Activated CD8-positive, alpha-beta memory T cell treated with anti-CD3 and anti-CD28 coated beads for 1 hour (primary cell): ENCODE measurements at places on chromosomes 7 and 10.

- no peak for DNase-seq
Observed at GRCh38 chr10:10911035-10911434, 106.6 kb upstream of the CELF2 start.

DNA sequence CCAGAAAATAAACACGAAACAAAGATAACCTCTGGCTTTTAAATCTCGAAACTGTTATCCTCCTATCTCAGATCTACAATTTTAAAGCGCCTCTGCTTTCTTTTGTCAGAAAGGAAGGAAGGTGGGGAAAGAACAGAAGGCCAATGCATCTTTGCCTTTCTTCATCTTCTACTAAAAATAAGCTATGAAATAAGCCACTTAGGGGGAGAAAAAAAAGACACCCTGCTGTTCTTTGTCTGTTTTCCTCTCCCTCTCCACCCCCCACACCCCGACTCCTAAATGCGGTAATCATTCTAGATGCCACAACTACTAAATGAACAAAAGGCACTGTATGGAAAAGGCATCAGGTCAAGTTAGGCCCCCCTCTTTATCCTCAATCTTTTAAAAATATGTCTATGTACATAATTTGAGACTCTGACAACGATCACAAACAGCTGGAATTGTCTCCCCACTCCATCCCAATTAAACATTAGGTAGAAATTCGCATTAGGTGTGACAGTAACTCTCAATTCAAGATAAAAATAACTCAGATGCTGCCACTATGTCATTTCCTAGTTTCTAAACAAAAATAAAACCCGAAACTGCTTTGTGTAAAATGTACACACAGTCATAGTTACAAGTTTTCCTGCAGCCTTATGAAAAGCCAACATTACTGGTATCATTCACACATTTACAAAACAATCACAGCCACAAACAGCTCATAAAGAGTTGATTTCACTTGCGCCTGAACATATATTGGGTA is 2.4 kb downstream of the UBE2H start:
- no peak for DNase-seq

GRCh38 chr7:47901542-47901941 is 46.7 kb downstream of the PKD1L1 start:
- DNase-seq = no peak

DNA sequence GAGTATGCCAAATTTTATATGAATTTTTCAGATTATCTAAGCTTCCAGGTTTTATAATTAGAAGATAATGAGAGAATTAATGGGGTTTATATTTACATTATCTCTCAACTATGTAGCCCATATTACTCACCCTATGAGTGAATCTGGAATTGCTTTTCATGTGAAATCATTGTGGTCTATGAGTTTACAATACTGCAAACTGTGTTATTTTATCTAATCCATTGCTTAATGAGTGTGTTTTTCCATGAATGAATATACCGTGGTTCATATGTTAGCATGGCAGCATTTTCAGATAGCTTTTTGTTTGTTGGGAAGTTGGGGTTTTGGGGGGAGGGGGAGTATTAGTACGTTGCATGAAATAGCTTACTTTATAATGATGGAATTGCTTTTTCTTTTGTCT is 44.5 kb downstream of the FGFBP3 start:
- no peak for DNase-seq

GRCh38 chr10:97778452-97779302 is 6.9 kb upstream of the SFRP5 start:
- DNase-seq = no peak

DNA sequence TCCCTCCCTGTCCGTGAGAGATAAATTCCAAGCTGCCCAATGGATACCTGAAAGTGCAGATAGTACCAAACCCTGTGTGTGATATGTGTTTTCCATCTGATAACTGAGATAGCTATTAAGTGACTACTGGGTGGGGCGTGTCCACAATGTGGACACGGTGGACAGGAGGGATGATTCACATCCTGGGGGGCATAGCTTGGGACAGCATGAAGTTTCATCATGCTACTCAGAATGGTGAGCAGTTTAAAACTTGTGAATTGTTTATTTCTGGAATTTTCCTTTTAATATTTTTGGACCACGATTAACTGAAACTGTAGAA is 158.6 kb downstream of the CREB5 start:
- DNase-seq = no peak

GRCh38 chr10:5896208-5897052 is 6.4 kb downstream of the FBH1 start:
- DNase-seq = no peak

- DNase-seq = no peak
Observed at GRCh38 chr7:105101864-105102263, 87.9 kb downstream of the KMT2E start.

- no peak for DNase-seq
Observed at GRCh38 chr7:112306903-112307302, 100.4 kb downstream of the ZNF277 start.
